ENCODE measurements at places on chromosomes 4 and X.

DNA sequence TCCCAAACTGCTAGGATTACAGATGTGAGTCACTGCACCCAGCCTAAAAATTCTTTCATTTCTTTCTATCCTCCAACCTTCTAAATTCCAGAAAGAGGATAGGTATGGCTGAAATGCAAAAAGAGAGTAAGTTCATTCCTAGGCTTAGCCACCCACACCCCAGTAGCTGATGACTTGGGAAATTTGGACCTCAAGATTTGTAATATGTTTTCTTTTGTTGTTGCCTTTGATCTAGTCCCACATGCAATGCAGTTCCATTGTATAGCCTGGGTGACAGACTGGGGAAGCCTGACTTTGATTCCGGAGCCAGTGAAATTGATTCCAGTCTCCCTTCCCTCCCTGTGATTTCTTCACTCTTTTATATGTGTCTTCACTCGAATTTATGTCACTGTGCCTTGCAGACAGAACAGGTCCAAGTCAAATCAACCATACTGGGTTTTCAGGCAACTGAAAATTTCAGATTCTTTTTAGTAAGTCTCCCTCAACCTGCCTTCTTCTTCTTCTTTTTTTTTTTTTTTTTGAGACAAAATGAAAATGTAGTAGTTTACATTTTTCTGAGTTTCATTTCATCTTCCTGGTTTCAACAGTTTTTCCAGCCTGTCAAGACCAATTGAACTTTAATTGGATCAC, 176.2 kb upstream of the RBPJ start:
- DNase-seq: no peak

DNA sequence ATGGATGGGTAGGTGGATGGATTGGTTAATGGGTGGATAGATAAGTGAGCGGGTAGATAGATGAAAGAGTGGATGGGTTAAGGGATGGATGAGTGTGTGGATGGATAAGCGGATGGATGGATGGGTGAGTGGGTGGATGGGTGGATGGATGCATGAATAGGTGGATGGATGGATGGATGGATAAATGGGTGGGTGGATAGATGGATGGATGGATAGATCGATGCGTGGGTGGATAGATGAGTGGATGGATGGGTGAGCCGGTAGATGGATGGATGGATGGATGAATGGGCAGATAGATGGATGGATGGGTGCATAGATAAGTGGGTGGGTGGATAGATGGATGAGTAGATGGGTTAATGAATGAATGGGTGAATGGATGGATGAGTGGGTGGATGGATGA, 90.9 kb downstream of the CPZ start:
- DNase-seq: no peak

DNA sequence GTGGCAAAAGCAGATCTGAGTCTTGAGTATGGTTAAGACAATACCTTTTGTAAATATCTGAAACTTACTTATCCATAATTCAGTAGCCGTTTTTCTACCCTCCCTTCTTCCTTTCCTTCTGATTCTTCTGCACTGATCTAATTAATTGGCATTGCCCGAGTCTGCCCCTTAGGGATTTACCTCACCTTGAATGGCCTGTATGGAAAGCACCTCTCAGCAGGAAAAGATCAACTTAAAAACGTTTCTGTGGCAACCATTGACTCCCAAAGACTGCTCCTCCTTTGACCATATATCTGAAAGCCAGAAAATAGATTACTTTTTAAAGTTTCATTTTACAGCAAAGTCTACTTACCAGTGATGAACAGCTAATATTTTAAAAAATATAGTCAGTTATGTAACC, 496.5 kb upstream of the LCORL start:
- no peak for DNase-seq

GRCh38 chr4:73245955-73246354, 12.6 kb downstream of the ANKRD17 start:
- DNase-seq: no peak

DNA sequence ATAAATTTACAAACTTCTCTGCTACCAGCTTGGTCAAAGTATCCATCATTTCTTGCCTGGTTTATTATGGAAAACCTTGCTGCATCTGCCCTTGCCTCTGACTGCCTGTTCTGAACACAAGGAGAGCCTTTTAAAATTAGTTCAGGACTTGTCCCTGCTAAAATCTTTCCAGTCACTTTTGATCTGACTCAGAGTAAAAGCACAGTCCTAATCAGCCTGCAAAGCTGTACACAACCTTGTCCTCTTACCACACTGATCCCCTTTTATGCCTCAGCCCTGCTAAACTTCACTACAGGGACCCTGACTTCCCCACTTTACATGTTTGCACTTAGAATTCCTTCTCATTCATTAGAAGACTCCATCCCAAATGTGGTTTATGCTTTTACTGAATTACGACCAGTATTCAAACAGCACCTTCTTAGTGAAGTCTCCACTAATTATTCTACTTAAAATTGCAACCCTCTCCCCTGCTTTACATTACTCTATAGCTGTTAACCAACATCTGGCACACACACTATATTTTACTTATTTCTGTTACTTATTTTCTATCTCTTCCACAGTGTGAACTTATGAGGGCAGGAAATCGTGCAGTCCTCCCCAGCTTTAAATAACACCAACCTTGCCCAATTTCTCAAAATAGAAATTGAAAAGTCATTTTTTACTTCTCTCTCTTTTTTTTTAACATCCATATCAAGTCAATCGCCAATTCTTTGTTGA, 6.3 kb downstream of the GABRA4 start:
- DNase-seq: no peak

DNA sequence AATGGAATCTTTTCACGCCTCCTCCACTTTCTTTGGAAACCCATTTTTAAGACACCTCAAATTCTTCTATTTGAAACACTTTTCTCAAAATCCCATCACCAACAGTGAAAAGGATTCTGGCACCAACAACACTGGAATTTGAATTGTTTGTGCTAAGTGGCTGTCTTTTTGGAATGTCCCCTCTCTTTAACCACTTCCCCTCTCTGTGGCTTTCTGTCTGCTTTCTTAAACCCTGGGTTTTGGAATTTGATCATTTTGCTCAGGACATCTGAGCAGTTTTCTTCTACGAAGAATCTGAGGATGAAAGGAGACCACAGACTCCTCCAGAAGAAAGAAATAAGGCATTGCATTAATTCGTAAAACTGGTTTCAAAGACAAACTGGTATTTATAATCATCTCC, 89.0 kb downstream of the MXRA5 start:
- no peak for DNase-seq

DNA sequence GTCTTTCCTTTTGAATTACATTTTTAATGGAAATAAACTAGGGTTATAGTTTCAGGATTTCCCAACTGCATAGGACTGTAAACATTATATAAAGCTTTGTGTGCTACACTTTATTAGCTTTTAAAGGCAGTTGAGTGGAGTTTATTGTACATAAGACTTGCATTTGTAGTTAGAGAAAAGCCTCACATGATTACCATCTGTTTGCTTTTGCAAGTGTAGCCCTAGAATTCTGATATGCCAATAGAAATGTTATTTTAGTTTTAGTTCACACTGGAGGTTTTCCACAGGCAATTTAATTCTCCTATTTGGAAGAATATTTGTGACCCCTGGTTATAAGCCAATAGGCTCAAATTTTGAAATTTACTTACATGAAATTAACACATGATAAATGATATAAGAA, 41.3 kb upstream of the ANK2 start:
- no peak for DNase-seq

GRCh38 chr4:152559641-152560040, 23.7 kb upstream of the FBXW7 start:
- DNase-seq: no peak

DNA sequence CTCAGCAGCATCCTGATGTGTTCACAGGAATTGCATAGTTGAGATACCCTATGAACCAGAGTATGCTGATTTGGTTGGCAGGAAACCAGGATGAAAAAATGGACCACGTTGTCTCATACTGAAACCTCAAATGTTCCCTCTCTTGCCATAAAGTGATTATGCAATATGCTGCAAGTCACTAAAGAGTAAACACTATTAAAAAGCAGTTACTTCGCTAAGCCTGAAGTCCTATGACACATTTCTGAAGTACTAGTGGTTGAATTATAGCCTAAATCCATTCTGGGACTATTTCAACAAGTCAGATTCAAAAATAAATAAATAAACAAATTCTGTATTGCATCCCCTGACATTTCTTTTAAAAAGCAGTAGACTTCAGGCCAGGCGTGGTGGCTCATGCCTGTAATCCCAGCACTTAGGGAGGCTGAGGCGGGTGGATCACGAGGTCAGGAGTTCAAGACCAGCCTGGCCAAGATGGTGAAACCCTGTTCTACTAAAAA, 106.0 kb upstream of the NAP1L5 start:
- DNase-seq: no peak

GRCh38 chr4:36123906-36124305, 120.4 kb downstream of the ARAP2 start:
- no peak for DNase-seq

DNA sequence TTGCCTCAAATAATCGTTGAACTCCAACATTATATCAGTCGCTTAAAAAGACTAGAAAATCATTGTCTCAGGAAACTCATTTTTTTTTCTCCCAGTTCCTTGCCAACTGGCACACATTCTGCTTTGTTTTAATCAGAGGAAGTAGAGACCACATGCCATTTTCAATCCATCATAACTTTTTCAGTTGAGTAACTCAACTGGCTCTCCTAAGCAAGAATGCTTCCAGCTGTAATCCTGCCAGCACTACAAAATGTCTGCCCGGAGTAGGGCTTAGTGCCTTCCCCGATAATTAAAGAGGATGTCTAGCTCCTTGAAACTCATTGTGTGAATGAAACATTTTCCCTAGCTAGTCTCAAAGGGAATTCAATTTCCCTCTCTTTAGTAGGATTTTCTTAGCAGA, 33.0 kb downstream of the FREM3 start:
- no peak for DNase-seq

Measured in stimulated activated CD4-positive, alpha-beta T cell treated with anti-CD3 and anti-CD28 coated beads, TNF-alpha, amount 100 ng/mL, for 24 hours (primary cell).